CD4-positive, alpha-beta T cell treated with Interferon gamma for 1 hour (primary cell): ENCODE measurements at places on chromosomes 5 and 9.
A peak's percentile ranks its signal among the peaks of the same experiment; 100 is the strongest.

GRCh38 chr5:87121304-87122150 is 146.2 kb upstream of the RASA1 start:
- peak; percentile 22 for DNase-seq

- DNase-seq = no peak
Observed at GRCh38 chr9:125293134-125293533, 31.5 kb downstream of the GAPVD1 start.

DNA sequence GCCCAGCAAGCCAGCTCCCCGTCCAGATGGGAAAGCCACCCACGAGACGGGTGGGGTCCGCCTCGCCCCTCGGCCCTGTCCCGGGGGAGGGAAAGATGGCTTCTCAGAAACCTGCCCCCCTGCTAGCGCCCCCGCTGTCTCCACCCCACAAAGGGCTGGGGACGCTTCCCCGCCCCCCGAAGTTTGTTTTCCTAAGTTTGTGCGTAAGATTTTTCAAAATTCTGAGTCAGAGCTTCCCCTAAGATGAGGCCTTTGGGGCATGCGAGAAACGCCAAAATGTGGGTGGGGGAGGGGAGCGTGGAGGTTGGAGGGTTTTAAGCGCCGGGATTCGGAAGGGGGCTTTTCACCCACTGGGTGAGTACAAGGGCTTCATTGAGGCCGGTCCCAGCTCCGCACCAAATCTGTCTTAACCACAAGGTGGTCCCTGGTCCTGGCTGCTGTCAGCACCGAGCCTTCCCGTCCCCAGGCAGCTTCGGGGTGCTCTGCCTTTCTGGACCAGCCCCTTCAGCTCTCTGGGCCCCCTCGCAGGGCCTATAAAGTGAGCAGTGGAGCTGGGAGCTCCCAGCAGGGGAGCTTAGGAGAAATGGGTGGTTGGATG is 32.3 kb downstream of the PRRX2 start:
- no peak for DNase-seq

GRCh38 chr9:77099388-77099787 is 77.9 kb upstream of the VPS13A start:
- DNase-seq = no peak

- no peak for DNase-seq
Observed at GRCh38 chr5:1053391-1054017, 44.9 kb downstream of the NKD2 start.

- no peak for DNase-seq
Observed at GRCh38 chr5:153660919-153661318, 170.4 kb downstream of the GRIA1 start.

- no peak for DNase-seq
Observed at GRCh38 chr5:143279698-143280097, 123.8 kb downstream of the NR3C1 start.

DNA sequence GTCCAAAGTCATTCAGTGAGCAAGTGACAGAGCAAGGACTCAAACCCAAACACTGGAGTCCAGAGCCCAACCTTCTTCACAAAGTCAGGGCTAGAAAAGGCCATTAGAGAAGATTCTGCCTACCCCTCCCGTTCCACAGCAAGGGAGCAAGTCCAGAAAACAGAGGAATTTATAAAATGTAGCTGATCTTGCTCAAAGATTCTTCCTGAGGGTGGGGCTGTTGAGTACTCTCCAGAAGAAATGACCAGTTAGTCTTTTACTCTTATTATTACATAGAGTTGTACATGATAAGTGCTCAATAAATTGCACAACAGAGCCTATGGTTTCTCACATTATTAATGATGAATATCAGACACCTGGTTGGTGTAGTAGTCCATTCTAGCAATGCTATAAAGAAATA is 39.3 kb upstream of the HMHB1 start:
- DNase-seq = no peak

DNA sequence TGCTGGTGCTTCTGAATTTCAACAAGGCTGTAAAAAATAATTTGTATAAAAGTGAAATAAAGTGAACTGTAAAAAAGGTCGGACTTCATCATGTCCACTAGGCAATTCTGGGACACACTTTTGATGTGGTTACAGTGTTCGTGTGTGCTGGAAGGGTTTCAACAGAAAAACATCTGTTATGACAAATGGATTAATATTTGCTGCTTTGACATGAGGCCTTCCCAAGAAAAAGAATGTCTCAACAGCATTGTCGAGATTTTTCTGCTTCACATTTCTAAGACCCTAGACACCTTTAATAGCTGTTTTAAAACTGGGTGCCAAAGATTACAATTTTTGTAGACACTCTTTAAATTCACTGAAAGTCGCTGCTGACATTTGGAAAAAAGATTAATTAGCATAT is 216.6 kb downstream of the SLC12A2 start:
- no peak for DNase-seq

- DNase-seq = no peak
Observed at GRCh38 chr5:160158087-160158486, 38.8 kb upstream of the PWWP2A start.
